Putamen (tissue), 1 donor: ENCODE measurements at places on chromosomes 1 and 21.
A peak's percentile ranks its signal among the peaks of the same experiment; 100 is the strongest.

GRCh38 chr1:240350910-240351331 lies 259.2 kb downstream of the FMN2 start:
- no peak for DNase-seq

DNA sequence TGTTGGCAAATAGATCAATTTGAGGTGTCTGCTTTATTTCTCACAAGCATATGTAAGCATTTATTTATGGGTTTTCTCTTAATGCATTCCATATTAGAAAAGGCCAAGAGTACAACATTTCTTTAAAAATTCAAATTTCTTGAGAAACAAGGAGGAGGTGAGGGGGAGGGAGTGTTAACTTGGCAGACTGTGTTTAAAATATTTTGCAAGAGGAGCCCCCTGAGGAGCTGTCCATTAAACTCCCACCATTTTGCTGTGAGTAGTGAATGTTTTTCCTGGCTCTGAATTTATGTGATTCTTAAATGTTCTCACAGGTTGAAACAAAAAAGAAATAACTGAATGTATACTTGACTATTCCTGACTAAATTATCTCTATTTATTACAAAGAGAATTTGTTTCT lies 363.8 kb downstream of the PTPRC start:
- no peak for DNase-seq

DNA sequence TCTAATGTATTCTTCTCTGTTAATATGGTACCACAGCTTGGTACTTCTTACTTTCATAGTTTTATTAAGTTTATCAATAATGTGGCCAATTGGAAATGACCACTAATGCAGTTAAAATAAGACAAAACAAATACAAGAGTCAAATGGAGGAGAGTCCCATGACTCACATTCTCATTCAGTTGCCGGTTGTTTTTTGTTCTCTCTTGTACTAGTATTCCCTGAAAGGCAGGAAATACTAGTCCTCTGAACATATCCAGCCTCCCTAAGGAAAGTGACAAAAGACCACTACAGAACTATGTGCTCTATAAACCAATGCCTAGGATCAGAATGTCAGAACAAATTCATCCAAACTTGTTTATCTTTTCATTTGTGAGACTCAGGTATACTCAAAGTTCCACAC lies 165.2 kb upstream of the SAMSN1 start:
- no peak for DNase-seq

DNA sequence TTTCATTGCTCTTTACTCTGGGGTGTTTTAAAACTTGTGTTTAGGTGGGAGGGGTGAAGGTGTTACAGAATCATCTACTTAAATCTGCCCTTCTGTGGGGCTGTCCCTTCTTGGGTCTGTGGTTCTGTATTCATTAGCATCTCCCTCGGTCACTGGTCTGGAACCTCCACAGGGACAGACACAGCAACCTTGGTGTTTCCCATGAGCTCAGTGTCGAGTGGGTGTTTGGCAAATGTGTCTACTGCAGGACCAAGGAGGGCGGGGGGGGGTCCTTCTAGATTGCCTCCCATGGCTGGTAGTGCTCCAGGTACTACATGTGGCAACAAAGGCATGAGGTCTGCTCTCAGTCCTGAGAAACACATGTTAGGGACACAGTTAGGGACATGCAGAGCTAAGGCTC lies 273.4 kb downstream of the PCP4 start:
- no peak for DNase-seq

DNA sequence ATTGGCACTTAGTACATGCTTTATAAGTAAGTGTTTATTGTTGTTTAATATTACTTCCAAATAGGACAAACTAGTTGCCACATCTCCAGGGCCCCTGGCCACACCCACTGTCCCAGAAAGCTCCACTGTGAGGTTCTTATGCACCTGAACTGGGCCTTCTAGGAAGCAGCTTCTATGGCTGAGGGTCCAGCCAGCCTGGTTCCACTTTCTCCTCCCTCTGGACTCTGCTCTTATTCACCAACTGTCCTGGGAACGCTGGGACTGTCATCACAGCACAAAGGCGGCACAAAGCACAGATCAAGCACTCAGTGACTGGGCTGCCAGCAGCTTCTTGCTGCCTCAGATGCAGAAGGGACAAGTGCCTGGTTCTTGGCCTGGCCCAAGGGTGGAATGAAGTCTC lies 29.6 kb upstream of the ZNF648 start:
- no peak for DNase-seq

GRCh38 chr21:38289705-38290485 lies 33.1 kb downstream of the KCNJ15 start:
- no peak for DNase-seq

DNA sequence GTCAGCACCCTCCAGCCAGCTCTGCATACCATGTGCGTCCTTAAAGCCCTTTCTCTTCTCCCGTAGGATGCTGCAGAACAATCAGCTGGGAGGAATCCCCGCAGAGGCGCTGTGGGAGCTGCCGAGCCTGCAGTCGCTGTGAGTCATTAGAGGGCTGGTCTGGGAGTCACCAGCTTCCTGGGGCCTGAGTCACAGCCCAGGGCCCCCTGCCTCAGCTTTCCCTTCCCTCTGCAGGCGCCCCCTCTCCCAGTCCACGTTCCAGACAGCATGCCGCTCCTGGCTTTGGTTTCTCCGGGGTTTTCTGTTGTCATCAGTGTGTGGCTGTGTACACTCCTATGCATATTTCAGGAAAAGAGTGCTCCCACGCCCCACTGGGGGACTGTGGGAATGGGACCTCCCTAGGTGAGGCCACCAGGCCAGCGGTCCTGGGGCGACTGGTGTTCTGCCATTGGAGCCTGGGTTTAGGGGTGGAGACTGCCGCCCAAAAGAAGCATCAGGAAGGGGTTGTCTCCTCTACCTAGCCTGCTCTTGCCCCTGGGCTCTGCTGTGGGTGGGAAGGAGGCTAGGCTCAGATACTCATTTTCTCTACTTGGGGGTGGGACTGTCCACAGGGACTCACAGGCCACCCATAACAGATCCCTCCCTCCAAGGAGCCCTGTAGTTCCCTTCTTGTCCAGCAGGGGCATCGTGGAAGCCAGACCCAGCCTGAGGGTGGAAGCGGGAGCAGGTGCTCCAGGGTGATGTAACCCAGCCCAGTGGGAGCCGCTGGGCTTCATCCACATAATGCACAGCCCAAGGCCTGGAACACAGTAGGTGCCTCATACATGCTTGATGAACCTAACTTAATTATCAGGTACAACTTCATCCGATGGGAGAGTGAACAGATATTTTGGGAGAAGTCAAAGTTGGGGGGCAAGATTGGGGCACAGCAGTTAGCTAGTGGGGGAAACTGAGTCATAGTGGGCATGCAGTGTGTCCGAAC lies 42.5 kb downstream of the LGR6 start:
- peak; percentile 43 for DNase-seq

DNA sequence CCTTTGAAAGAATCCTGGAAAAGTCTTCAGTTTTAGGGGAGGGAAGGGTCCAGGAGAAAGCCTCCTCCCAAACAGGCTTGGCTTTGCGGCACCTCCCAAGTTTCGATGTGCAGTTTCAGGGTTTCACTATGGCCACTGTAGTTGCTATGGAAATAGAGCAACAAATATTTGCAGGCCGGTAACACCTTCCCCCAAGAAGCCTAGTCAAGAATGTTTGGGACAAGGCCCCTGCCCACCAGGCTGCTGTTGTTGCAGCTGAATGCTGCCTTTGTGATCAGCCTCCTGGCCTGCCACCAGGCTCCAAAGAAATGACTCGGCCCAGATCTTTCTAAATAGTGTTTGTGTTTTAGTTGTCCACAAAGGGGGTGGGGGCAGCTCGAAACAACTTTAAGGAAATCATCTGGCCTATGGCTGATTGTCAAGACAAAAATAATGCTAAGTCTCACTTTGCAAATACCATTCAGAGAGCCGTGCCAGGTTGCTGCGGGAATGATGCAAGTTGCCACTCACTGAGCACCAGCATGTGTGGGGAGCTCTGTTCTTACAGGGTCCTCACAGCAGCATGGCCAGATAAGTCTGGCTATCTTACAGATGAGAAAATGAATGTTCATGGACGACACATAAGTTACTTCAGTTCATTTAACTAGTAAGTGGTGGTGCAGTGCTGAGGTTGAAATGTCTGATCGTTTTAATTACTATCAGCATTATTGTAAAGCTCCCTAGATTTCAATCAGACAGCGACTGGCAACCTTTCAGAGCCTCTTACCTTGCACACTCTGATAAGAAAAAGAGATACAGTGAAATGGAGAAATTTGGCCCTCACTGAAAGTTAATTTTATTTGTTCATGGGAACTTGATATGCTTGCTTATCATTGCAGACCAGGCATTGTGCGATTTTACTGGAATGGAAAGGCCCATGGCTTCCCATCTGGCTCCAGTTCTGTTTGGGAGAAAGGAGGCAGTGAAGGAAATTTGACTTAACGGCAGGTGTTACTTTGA lies 91.2 kb upstream of the JUN start:
- DNase-seq, result peak; percentile 80

DNA sequence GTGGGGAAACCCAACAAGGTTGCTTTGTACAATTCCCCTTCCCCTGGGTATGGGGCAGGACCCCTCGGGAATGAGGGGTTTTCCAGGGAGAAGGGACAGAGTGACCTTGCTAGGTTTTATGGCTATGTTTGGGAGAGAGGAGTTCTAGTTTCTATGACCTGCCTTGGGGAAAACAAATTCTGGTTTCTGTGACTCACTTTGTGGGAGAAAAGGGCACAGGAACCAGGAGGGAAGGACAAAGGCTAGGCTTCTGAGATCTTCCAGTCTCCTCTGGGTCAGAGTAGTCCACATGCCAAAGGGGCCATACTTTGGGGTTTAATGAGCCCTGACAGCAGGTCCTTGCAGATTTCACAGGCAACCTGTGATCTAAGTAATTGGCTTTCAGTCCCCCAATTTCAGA lies 5.5 kb upstream of the PTGER3 start:
- no peak for DNase-seq
